Mesothelial cell of epicardium (in vitro differentiated cells): ENCODE measurements at places on chromosomes 1 and 21. TPM values are rescaled to one million over a fixed set of nuclear protein-coding genes. Genes with fewer than 3 reads are reported as not detected.

- DNase-seq = no peak
- H3K4me1 ChIP-seq = peaks cover 2% of the 10 kb centered on the region
- no peak overlapping the region for H3K4me3 ChIP-seq
- H3K27me3 ChIP-seq = peaks cover 3% of the 10 kb centered on the region
Measured at GRCh38 chr1:42434340-42434739, 21.5 kb downstream of the ZMYND12 start.

MYCL gene
- total RNA-seq = 25.0 to 27.2 TPM (median 25.5 TPM) in 3 replicates

- no peak overlapping the region for H3K4me3 ChIP-seq
- no peaks in the 10 kb centered on the region for H3K36me3 ChIP-seq
- H3K27me3 ChIP-seq = no peaks in the 10 kb centered on the region
- H3K27ac ChIP-seq = no peak overlapping the region
Measured at GRCh38 chr1:69648486-69648885, 80.8 kb downstream of the LRRC7 start.

- H3K36me3 ChIP-seq = peaks cover 6% of the 10 kb centered on the region
- H3K4me3 ChIP-seq = no peak overlapping the region
- H3K4me1 ChIP-seq = peaks cover 24% of the 10 kb centered on the region
- no peak overlapping the region for H3K27ac ChIP-seq
- DNase-seq = no peak
- no peaks in the 10 kb centered on the region for H3K27me3 ChIP-seq
Measured at GRCh38 chr1:156180471-156180870, 13.4 kb upstream of the SLC25A44 start.

PRXL2B gene
- total RNA-seq = 33.4 to 37.1 TPM (median 34.7 TPM) in 3 replicates

BNIPL gene
- 4.2 to 5.7 TPM (median 4.6 TPM) in 3 replicates for total RNA-seq

OR2G6 gene
- 0.04 TPM in 1 of 3 replicates, not detected in the others for total RNA-seq
